Activated T-cell treated with anti-CD3 and anti-CD28 coated beads for 1 hour (primary cell): ENCODE measurements at places on chromosomes 16 and 17.

GRCh38 chr17:47301831-47302230 is 21.9 kb upstream of the EFCAB13 start:
- no peak for DNase-seq

DNA sequence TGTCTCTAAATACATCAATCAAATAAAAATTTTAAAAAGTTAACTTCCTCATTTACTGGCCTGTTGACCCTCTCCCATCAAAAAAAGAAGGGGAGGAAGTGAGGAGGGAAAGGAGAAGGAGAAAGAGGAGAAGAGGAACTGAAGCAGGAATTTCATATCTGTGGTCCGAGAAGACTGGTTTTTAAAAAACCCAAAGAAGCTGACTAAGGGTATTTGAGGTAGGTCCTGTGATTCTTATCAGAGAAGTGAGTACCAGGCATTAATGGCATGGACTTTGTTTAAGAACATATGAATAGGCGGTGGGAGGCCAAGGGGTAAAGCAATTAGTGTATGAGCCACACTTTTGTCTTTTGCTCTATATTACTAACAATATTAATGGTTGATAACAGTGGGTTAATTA is 2.0 kb downstream of the SLC46A1 start:
- no peak for DNase-seq

DNA sequence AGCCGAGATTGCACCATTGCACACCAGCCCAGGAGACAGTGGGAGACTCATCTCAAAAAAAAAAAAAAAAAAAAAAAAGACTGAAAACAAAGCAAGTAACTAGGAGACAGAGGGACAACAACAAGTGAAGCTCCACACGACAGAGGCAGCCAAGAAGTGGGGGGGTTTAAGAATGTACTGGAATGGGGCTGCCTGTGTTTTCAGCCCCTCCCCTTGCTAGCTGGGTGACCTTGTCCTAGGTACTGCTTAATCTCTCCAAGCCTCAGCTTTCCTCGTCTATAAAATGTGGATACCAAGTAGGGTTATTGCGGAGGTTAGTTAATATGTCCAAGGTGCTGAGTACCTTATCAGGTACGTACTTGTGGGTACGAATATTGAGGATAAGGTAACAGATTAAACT is 163.8 kb upstream of the CACNG5 start:
- no peak for DNase-seq

DNA sequence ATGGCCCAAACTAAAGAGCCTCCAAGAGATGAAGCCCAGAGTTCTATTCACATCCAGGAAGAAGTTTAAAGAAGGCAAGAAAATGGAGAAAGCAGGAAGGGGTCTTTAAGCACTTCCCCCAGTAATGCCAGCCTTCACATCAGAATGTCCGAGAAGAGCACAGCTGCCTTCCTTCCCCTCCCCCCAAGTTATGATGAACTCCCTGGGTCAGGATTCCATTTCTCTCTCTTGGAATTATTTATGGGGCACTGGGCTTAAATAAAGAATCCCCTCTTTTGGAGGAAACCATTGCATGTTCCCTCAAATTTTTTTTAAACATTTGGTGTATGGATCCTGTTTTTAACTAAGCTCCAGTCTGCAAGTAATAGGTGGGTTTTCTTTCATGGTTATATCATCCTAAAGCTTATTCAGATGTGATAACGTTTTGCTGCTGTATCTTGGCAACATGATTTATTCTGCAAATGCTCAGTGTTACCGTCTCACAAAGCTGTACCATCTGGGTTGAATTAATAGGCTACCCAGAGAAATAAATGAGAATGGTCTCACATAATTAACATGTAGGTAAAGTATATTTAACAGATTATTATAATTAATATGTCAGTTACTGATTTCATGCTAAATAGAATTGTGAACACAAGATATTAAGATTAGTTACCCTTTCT is 160.9 kb upstream of the TOX3 start:
- DNase-seq = no peak

GRCh38 chr16:85370543-85370880 is 242.6 kb upstream of the GSE1 start:
- no peak for DNase-seq
